Smooth muscle cell of the pulmonary artery (primary cell): ENCODE measurements at places on chromosomes 2 and 18. TPM values are rescaled to one million over a fixed set of nuclear protein-coding genes. Genes with fewer than 3 reads are reported as not detected.

The VIT gene
- 2.0 and 8.9 TPM in 2 replicates for total RNA-seq

The KCNG3 gene
- total RNA-seq: not detected in 2 replicates

The MAL gene
- total RNA-seq: not detected in 2 replicates

The CD8A gene
- 0.07 TPM in 1 of 2 replicates, not detected in the other for total RNA-seq
